ENCODE measurements at places on chromosomes 7 and 10.

GRCh38 chr7:92833024-92833765 is 3.2 kb downstream of the CDK6 start:
- DNase-seq = peak; percentile 89

DNA sequence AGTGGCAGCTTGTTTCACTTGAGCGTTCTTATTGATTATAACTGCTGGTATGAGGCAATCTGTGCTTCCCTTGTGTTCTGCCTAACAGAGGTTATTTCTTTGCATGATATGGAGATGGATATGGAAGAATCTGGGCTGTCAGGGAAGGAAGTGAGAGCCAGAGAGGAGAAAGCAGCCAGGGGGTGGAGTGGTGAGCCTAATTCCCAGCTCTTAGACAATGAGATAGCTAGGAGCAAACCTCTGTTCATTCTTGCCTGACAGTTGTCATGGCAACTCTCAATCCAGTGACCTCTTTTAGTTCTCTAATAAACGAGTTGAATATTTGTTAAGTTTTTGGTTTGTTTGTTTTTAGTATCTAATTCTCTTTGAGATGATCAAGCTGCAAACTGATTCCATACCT is 214.3 kb downstream of the NRG3 start:
- no peak for DNase-seq

DNA sequence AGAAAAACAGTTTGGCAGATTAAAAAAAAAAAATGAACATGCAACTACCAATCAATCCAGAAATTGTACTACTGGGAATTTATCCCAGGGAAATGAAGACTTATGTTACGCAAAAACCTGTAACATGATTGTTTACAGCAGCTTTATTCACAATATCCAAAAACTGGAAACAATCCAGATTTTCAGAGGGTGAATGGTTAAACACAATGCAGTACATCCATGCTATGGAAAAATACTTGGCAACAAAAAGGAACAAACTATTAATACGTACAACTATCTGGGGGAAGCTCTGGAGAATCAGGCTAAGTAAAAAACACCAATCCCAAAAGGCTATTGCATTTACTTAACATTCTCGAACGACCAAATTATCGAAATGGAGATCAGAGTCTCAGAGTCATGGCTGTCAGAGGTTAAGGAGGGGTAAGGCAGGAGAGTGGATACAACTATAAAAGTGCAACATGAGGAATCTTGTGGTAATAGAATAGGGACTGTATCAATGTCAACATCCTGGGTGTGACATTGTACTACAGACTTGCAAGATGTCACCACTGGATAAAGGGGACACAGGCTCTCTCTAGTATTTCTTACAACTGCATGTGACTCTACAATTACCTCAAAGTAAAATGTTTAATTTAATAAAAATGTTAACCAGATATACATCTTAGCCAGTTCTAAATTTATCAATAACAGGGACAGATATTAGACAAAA is 21.5 kb upstream of the RUFY2 start:
- no peak for DNase-seq

- DNase-seq = no peak
These were observed 207.4 kb downstream of the TCF7L2 start for GRCh38 chr10:113157441-113157840.

DNA sequence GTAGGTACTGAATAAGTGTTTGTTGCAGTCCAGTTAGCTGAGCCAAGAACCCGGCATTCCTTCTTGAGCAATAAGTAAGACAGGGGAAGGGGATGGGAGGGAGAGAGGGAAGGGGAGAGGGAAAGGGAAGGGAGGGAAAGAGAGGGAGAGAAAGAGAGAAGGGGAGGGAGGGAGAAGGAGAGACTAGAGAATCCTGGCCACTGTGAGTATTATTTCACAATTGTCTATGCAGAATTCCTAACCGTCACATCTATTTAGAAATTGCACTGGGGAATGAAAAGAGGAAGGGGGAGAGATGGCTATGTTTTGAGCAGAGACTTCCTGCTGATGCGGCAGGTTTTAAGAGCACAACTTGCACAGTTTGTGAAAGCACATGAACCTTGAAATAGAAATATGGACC is 251.4 kb upstream of the ZMIZ1 start:
- DNase-seq = no peak

- no peak for DNase-seq
These were observed 40.9 kb upstream of the FHIP2A start for GRCh38 chr10:114780577-114781184.

DNA sequence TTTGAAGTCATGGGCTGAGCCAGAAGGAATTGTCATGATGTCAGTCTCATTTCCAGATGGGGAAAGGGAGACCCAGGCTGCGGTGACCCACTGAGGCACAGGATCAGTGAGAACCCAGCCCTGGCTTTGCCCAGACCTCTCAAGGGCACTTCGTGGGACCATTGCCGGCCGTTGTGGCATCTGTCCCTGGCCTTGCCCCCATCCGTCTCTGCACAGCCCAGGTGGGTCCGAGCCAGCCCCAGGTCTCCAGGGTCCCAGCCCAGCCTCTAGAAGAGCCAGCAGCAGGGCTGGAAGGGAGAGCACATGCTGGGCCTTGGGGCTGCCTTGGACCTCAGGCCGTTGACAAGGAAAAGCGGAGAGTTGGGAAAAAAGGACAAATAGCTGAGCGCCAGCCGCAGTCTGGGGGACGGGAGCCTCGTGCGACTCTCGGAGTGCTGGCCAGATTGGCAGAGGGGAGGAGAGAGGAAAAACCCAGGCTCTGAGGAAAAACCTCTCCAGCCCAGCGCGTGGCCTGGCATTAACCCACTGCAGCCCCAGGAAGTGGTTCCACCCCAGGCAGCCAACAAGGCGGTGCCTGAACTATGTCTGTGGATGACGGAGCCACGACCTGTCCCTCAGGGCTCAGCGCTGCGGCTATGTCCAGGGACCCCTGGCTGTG is 30.2 kb downstream of the GRIFIN start:
- DNase-seq = no peak

GRCh38 chr7:128167042-128167701 is 73.9 kb upstream of the LEP start:
- DNase-seq = peak; percentile 34

DNA sequence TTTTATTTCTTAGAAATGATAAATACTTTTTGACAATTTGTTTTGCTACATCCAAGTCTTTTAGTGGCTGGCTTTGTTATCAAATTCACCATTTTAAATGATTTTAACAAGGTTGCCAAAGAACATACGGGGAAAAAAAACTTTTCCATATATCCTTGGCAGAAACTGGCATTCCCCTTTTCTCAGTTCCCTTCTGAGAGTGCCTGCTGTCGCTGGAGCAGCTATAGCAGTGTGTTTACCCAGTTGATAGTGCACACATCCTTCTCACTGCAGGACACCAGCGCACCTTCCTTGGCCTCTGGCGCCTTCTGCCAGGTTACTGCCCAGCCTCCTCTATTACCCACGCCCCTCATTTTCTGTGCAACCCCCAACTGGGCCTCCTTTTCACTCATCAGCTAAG is 94.1 kb downstream of the ALOX5 start:
- no peak for DNase-seq

- peak; percentile 11 for DNase-seq
These were observed 40.4 kb downstream of the INSIG1 start for GRCh38 chr7:155337946-155338631.

DNA sequence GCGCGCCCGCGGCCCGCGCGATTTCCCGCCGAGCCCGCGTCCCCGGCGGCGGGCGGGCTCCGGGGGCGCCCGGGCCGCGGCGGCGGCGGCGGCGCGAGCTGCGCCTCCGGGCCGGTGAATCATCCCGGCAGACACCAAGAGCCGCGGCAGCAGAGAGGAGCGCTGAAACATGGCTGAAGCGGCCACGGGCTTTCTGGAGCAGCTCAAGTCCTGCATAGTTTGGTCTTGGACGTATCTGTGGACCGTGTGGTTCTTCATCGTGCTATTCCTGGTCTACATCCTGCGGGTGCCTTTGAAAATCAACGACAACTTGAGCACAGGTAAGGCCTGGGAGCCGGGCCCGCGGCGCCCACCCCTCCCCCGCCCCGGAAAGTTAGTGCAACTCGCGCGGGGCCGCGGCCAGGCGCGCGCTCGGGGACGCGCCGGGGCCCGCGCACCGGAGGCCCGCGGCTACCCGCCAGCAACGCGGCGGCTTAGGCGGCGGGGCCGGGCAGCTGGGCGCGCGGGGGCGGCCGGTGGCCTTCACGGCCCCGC is at the start of gene ST7:
Gene ST7 (plus strand): TSS at position 130 of the 534 bp plus-strand sequence. CDS start 40 bp downstream, at position 170.
- DNase-seq = peak; percentile 72

DNA sequence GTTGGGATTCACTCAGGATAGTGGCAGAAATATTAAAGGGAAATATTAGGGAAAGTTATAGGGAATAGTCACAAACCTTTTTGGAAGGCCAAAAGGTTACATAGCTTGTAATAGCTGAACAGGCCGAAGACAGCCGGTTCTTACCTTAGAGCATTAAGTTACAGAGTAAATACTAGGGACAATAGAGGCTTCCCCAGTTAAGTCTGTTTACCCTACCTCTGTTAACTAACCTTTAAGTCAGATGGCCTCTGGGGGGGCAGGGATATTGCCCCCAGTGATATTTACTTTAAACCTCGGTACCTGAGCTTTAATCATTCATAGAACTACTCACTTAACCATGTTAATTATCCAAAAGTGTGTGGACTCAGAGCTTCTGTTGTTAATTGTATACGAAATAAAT is 7.4 kb downstream of the POLR1F start:
- DNase-seq = no peak

- no peak for DNase-seq
These were observed 98.1 kb downstream of the GPR37 start for GRCh38 chr7:124667312-124668153.

GRCh38 chr10:132962623-132963429 is 20.5 kb upstream of the CFAP46 start:
- DNase-seq = no peak

DNA sequence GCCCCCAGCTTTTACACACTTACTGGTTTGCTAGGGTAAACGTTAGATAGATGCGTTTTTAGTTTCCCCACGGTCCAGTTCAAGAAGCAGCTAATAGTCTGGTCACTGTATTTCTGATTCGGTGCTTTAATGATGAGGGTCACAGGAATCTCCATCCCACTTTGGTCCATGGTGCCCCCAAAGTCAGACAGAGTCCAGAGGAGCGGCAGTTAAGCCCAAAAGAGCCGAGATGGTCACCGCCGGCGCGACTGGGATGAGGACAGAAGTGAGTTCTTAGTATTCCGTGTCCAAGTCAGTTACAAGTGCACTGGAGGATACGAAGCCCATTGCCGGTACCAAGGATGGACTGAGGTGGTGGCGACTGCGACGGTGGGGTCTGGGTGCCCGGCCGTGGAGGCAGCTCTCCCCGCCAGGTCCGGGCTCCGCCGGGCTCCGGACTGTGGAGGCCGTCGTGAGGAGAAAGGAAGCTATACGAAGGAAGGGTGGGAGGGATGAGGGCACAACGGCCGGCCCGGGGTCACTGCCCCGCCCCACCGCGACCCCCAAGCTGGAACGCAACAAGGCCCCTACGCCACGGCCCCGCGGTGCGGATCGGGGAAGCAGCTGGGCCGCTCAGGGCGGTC is 663 bp downstream of the HERPUD2 start:
- DNase-seq = peak; percentile 46

- DNase-seq = no peak
These were observed 212.6 kb downstream of the TYW1 start for GRCh38 chr7:67209256-67209655.

DNA sequence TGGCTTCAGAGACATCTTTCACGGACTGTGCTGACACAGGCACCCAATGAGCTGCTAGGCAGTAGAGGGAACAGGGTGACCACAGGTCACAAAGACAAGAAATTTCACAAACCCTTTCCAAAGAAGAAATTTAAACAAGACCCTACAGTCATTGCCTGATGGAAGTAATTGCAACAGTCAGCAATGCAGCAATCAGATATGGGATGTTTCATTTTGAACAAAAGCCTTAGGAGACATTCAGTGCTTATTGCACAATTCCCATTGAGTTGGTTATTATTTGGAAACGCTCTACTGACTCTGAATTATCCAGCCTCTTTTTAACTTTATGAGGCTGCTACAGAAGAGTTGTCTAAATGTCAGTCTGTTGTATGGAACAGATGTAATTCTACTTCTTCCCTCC is 85.5 kb downstream of the ETV1 start:
- DNase-seq = no peak

GRCh38 chr7:96100737-96101136 is 221.2 kb downstream of the SLC25A13 start:
- no peak for DNase-seq

GRCh38 chr7:101166909-101167644 is 1.7 kb upstream of the VGF start:
- DNase-seq = no peak

GRCh38 chr7:36487756-36488336 is 98.2 kb downstream of the ANLN start:
- no peak for DNase-seq

Measured in stimulated activated CD8-positive, alpha-beta memory T cell treated with anti-CD3 and anti-CD28 coated beads, Interleukin-4, amount 100 ng/mL, for 48 hours (primary cell).